ENCODE measurements at places on chromosomes 6 and 20.

- DNase-seq: no peak
Observed at GRCh38 chr6:10883312-10884244, 1.7 kb upstream of the GCM2 start.

- DNase-seq: no peak
Observed at GRCh38 chr6:166307082-166308032, 835 bp downstream of the PRR18 start.

GRCh38 chr6:107357031-107357430 lies 102.3 kb downstream of the PDSS2 start:
- no peak for DNase-seq

DNA sequence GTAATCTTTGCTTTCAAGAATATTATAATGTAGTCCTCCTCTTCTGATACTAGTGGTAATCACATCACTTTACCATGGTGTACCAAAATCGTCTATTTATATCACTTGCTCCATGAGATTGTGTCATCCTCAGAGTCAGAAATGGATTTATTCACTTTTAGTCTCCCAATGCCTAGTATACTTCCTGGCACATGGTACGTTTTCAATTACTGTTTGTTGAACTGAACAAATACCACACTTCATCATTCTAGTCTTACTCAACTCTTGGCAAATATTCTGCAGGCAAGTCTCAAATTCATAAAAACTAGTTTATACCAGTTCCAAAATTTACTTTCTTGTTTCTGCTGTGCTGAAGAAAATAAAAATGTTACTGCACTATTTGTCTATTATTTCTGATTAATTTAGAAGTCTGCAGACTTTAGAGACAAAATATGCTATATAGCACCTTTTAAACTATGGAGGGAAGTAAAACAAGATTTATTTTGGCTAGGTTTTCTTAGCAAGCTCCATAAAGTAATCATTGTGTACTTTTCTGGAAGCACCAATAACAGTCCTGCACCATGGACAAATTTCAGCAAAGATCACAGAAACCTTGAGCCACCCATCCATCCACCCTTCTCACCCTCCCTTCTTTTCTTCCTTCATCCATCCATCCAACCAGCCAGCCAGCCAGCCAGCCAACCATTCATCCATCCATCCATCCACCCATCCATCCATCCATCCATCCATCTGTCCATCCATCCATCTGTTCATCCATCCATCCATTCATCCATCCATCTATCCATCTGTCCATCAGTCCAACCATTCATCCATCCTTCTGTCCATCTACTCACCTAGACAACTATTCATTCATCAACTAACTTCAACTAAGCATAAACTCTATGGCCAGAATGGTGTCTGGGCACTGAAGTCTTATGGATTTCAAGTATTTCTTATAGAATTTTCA lies 102.1 kb upstream of the STMND1 start:
- no peak for DNase-seq

DNA sequence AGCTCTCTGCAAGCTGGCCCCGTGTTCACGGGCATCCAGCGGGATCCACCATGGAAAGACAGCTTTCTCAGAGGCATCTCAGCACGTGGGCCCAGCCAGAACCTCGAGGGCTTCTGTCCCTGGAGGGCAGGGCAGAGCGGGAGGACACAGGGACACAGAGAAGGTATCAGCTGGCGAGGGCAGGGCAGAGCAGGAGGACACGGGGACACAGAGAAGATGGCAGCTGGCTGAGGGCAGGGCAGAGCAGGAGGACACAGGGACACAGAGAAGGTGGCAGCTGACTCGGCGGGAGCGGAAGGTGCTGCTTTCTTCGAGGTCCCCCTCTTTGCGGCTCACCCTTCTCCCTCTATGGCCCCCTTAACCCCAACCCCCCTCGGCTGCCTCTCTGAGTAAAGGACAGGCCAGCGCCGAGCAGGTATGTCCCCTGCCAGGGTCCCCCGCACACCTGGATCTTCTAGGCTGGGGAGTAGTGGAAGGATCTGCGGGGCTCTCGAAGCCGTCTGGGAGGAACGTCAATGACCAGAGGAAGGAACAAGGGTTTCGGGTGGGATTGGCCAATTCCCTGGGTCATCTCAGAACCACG lies 28.9 kb upstream of the BHLHE23 start:
- DNase-seq: no peak

- no peak for DNase-seq
Observed at GRCh38 chr6:103672169-103672568, 1187.5 kb downstream of the HACE1 start.

DNA sequence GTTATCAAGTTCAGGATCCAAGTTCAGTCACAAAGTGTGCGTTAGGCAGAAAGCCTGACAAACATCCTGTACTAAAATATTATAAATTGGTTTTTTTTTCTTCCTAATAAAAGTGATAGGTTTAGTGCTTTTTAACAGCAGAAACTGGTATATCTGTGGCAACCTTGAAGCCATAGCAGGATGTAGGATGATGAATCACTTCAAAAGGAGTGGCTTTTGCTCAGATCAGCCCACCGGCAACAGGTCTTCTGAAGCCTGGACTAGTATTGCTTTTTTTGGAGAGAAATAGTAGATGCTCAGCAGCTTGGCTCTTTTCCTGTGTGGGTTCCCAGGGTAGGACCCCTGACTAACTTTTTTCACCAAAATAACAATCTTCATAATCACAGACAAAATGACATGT lies 190.8 kb downstream of the EPM2A start:
- DNase-seq: no peak

DNA sequence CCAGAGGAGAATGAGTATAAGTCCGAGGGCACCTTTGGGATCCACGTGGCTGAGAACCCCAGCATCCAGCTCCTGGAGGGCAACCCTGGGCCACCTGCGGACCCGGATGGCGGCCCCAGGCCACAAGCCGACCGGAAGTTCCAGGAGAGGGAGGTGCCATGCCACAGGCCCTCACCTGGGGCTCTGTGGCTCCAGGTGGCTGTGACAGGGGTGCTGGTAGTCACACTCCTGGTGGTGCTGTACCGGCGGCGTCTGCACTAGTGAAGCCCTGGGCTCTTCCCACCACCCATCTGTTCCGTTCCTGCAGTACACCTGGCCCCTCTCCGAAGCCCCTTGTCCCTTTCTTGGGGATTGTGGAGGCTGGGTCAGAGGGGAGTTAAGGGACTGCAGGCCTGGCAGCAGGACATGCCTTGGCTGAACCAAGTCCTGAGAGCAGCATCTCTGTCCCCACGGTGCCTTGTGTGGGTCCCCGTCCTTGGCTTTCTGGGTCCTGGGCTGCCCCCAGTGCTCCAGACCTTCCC lies 19.3 kb downstream of the MAVS start:
- no peak for DNase-seq

GRCh38 chr20:53582574-53583351 lies 10.9 kb downstream of the ZNF217 start:
- no peak for DNase-seq

DNA sequence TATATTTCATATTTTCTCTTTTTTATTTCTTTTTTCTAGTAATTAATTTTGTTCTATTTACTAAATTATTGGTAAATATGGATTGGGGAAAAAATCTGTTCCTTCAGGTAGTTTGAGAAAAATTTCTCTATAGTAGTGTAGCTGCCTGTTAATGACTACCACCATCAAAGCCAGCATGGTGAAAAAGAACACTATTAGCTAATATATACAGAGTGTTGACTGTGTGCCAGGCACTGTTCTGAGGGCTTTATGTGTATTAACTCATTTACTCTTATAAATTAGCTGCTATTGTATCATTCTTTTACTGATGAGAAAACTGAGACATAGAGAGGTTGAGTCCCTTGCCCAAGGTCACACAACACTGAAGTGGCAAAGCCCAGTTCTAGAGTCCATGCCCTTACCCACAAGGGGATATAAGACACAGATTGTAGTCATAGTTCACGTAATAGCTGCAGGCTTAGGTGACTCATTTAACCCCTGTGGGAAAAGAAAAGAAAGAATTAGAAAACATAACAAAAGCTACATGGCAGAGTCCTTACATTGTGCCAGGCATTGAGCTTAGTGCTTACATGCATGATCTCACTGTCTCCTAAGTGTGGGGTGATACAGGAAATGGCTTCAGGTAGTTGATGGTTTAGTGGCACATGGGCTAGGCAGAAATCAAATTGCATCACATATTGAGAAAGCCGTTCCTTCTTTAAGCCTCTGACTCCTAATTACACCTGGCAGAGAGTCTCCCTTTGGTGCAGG lies 12.2 kb upstream of the AKIRIN2 start:
- DNase-seq: no peak

- DNase-seq: no peak
Observed at GRCh38 chr20:44807684-44808056, 2.7 kb downstream of the RIMS4 start.

DNA sequence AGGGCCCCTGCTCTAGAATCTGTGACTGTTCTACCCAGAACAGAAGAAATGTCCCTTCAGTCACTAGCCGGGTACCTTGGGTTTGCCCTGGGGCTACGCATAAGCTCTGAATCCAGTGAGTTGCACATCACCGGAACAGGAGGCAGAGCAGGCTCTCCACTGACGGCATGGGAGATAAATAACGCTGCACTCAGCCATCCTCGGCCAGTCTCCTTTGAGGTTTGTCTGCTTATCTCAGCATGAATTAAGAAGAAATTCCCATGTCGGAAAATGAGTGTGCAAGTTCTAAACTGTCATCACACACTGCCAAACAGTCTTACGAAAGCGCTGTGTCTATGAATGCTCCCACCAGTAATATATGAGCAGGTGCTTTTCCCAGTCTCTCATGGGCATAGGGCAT lies 90.8 kb downstream of the FAM50B start:
- no peak for DNase-seq

DNA sequence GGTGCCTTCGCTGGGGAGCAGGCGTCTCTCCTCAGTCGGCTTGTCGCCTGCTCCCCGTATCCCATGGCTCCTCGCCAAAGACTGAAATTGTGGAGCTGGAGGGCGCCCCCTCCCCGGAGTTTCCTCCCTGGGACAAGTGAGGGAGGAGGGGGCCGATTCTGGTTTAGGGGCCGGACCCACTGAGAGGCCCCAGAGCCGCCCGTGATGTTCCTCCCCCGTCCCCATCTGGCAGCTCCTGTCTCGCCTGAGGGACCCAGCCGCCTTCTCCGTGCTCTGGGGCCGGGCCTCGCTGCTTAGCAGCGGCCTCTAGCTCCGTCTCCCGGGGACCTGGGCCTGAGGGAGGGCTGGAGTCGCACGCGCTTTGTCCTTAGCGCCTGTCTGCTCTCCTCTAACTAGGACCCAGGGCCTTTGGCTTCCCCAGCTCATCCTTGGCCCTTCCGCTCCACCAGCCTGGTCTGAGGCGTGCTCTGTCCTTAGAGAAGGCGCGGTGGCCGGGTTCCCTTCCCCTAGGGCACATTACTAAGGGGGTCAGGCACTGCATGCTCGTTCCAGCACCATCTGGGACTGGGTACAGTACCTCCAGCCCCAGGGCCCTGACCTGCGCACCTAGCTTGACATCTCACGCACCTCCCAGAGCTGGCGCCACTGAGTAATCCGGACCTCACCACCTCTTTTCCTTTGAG lies 29.7 kb downstream of the SLC12A5 start:
- no peak for DNase-seq

DNA sequence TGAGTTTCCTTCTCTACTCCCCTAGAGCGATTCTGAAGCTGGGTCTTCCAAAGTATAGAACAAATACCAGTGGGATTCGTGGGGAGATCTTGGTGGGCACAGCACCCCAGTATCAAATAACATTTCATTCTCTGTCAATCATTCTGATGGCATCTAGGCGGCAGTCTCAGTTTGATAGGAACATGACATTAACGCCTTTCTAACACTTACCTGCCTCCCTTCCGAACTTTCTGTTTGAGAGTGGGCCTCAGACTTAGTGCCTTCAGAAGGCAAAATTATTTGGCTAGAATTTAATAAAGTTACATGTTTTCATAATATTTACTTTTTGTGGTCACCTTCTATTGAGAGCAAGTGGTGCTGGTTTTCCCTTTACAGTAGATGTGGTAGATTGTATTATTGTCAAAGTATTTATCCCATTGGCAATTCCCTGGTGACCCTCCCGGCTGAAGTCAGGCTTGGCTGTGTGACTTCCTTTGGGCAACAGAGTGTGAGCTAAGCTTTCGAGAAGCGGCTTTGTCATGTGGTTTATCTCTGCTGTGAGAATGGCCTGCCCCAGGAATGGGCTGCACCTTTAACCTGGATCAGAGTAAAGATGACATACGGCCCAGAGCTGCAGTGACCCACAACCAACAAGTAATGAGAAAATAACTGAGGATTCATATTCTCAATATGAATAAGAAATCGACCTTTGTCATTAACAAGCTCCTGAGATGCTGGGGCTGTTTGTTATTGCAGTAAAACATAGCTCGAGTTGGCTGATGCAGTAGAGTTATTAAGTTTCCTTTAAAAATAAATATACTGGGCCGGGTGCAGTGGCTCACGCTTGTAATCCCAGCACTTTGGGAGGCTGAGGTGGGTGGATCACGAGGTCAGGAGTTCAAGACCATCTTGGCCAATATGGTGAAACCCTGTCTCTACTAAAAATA lies 45.2 kb upstream of the PTPN1 start:
- no peak for DNase-seq

DNA sequence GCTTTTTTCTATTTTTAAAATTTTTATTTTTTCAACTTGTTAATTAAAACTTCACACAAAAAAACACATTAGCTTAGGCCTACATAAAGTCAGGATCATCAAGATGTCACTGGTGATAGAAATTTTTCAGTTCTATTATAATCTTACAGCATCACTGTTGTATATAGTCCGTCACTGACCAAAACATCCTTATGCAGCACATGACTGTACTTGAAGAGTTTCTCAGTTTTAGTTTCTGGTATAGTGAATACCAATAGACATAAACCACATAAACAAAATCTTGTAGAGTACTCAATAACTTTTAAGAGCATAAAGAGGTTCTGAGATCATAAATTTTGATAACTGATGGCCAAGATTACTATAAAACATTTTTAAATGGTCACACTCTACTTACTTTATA lies 71.8 kb downstream of the ASCC3 start:
- no peak for DNase-seq

DNA sequence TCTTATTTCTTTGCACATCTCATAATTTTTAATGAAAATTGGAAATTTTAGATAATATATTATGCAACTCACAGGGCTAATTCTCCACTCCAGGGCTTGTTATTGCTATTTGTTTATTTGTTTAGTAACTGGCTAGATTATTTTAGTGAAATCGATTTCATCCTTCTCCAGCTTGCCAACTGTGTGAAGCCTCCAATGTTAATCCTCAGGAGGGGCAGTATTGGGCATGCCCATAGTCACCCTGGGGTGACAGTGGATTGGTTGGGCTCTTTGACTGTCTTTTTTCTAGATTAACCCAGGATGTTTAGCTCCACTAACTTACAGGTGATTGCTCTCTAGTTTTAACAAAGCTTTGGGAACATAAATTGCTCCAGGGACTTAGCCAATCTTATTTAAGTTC lies 450.1 kb downstream of the BMP2 start:
- no peak for DNase-seq

DNA sequence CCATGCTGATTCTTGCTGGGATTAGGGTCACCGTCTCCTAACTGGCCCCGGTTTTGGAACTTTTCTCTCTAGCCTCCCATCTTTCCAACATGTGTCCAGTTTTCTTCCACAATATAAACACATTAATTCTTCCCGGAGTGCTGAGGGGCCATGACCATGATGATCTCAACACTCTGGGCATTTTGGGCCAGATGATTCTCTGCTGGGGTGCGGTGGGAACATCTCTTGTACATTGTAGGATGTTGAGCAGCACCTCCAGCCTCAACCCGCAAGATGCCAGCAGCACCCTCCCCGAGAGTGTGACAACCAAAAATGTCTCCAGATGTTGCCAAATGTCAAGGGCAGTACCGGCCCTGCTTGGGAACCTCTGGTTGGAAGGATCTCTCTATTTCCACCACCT lies 164.8 kb downstream of the TFAP2C start:
- DNase-seq: no peak

Data from KG1 (cell line).